NCI-H146 (cell line): ENCODE measurements at places on chromosomes 13 and 19.

- DNase-seq = no peak
Observed at GRCh38 chr19:11269408-11269807, 7.1 kb upstream of the DOCK6 start.

DNA sequence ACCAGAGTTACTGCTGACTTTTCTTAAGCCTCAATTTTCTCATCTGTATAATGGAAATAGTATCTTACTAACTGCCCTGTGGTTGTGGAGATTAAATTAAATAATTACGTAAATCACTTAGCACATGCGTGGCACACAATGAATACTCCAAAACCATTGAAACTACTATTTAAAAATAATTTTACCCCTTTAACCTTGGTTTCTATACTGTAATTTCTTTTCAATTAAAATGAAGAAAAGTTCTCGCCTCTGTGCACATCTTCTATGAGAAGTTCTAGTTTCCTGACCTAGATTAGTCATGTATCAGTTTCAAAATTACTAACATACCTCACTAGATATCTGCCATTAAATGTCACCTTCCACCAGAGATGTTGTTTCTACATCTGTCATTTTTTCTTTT is 5.7 kb downstream of the SLITRK1 start:
- DNase-seq = no peak

GRCh38 chr13:113671066-113672001 is 4.3 kb downstream of the GRK1 start:
- no peak for DNase-seq

GRCh38 chr19:1173159-1173844 is 766 bp downstream of the SBNO2 start:
- DNase-seq = peak; percentile 31

DNA sequence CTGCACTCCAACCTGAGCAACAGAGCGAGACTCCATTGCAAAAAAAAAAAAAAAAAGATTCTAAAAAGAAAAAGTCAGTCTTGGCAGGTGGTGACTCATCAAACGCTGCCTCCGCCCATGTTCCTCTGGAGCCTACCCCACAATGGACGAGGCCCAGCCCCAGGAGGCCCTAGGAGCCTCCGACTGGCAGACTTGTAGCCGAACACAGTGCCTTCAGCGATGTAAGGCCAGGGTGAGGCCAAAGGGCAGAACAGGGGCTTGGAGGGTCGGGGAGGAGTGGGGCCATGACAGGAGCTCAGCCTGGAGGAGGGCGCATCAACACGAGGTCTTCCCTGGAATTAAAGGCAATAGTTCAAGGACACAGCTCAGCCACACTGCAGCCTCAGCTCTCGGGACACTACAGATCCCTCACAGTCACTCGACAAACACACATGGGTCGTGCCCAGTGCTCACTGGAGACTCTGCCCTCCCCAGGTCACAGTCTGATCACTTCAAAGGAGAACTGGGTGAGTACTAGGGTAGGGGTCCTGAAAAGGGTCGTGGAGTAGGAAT is 5.1 kb downstream of the USE1 start:
- DNase-seq = no peak

GRCh38 chr19:33629826-33630375 is 8.1 kb downstream of the CHST8 start:
- no peak for DNase-seq

DNA sequence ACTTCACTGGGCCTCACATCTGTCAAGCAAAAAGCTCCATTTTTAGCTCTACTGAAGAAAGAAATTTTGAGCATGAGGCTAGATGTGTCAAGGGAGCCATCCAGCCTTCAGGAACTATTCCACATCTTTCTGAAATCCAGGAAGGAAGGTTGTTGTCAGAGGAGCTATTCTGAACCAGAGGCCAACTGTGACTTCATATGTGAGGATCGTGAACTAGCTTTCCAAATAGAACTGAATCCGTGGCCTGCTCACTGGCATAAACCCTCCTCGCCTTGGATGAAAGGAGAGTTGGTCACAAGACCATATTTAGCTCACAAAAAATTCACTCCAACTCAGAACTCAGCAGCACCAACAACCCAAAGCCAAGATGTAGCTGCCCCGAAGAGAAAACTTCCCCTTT is 195.8 kb downstream of the FOXO1 start:
- no peak for DNase-seq

GRCh38 chr19:45250832-45251451 is at the start of gene MARK4:
Gene MARK4, plus strand, starts transcription at chr19:45251271. Its CDS starts 318 bp downstream, at chr19:45251589.
- peak; percentile 48 for DNase-seq

DNA sequence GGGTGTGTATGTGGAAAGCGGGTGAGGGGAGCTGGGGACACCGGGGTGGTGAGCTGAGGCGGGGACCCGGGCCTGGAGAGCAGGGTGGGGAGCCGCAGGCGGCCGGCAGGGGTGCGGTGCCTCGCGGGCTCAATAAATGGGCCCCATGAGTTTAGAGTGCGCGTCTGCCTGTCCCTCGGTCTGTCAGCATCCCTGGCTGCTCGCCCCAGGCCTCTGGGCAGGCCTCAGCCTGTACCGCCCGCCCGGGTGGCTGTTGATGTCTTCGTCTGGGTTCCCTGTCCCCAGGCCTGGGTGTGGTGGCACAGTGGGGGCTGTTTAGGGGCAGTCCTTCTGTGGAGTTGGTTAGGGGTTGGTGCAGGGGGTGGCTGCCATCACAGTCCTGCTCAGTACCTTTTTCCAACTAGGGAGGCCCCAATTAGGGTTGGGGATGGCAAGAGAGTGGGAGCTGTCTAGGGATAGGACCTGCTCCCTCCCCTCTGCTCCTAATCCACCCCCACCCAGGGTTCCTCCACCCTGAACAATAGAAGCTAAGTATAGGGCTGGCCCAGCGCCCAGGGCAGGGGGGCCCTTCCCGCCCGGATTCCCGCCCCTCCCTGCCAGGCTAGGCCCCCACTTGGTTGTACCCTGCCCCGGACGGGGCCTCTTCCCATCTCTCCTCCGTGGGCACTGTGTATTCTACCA is 12.2 kb downstream of the CIC start:
- peak; percentile 82 for DNase-seq

- no peak for DNase-seq
Observed at GRCh38 chr19:33309826-33310225, 7.5 kb upstream of the CEBPA start.

DNA sequence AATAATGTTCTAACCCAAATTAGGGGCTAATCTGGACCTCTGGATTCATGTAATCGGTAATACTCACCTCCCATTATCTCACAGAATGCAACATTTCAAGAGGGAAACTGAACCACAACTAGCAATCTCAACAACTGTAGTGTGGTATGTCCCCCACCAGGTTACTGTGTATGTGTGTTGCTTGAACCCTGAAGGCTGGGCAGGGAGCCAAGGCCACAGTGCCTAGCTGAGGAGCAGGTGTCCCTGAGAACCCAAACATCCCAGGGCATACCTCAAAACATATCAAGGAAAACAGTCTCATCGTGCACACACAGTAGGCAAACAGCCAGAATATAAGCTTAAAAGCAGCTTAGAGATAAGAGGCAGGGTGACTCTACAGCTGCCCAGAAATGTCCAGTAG is 20.5 kb upstream of the NEK3 start:
- no peak for DNase-seq

DNA sequence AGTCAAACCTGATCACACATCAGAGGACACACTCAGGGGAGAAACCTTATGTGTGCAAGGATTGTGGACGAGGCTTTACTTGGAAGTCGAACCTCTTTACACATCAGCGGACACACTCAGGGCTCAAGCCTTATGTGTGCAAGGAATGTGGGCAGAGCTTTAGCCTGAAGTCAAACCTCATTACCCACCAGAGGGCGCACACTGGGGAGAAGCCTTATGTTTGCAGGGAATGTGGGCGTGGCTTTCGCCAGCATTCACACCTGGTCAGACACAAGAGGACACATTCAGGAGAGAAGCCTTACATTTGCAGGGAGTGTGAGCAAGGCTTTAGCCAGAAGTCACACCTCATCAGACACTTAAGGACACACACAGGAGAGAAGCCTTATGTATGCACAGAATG is 8.2 kb upstream of the ZNF527 start:
- DNase-seq = no peak

DNA sequence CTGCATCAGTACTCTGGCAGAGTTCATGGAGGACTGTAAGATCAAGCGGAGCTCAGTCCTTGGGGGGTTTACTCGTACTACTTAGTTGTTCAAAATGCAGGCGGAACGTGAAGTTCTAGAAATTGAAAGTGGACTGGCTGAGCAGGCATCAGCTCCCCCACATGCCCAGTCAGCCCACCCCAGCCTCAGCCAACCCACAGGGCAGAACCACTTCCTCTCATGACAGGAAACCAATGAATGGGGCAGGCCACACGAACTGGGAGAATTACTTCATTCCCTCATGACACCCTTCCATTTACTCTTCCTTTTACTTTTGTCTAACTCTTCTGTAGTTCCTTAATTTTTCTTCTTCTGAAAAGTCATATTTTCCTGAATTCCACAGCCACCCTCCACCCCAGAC is 71.9 kb downstream of the FLT1 start:
- DNase-seq = no peak

DNA sequence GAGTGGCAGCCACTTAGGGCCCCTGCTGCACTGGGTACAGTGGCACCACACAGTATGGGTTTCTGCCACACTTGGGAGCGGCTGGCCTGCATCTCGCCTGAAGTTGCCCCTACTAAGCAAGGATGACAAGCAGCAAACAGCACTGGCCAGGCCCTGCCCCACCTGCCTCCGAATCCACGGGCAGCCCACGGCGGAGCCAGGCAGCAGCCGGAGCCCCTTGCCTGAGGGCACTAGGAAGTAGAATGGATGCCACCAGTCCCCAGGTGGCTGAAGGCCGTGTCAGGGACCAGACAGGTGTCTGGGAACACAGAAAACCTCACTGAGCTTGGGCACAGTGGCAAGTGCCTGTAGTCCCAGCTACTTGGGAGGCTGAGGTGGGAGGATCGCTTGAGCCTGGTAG is 19.4 kb downstream of the MLLT1 start:
- DNase-seq = no peak

- peak; percentile 36 for DNase-seq
Observed at GRCh38 chr19:46478356-46478986, 7.1 kb upstream of the PNMA8A start.

- DNase-seq = no peak
Observed at GRCh38 chr13:51523082-51523518, 61.2 kb upstream of the WDFY2 start.

DNA sequence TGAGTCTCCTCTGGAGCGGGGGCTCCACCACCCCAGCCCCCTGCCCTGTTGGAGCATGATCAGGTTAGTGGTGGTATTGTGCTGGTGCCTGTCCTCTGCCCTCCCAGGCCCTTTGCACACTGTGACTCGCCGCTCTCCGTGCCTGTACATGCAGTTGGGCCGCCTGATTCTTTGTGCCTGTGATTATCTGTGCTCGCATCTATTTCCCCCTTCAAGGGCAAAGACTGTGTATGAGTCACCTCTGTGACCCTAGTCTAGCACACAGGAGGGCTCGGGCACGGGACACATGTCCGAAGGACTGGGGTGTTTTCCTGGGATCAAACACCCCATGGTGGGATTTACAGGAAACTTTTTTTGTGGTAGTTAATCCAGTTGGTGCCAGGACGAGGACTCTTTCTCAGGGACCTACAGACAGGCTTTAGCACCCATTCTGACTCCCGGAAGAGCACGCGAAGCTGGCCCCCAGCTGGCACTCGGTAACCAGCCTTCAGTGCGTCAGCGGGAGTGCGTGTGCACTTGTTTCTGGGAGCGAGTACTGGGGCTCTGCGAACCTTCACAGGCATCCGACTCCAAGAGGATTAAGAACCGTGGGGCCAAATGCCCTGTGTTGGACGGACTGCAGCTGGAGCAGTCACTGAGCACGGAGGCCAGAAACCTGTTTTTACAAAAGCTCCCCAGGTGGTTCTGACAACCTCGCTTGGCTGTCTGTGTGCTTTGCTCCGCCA is 6.7 kb downstream of the PPP1R37 start:
- no peak for DNase-seq

GRCh38 chr13:113836768-113837559 is 26.9 kb downstream of the GAS6 start:
- no peak for DNase-seq

GRCh38 chr19:4327252-4327876 is 11.3 kb downstream of the STAP2 start:
- DNase-seq = no peak
